ENCODE measurements at places on chromosomes 2 and 18. TPM values are rescaled to one million over a fixed set of nuclear protein-coding genes. Genes with fewer than 3 reads are reported as not detected.

LCT gene
- total RNA-seq, result 0.47 TPM

WDR12 gene
- total RNA-seq, result 17.1 TPM

CCDC148 gene
- 5.0 TPM for total RNA-seq

TCF23 gene
- 5.5 TPM for total RNA-seq

SERPINB7 gene
- total RNA-seq, result not detected

SLC38A11 gene
- total RNA-seq, result 1.2 TPM

PROKR1 gene
- total RNA-seq, result 0.24 TPM

TUBA4B gene
- total RNA-seq, result not detected

LTBP1 gene
- total RNA-seq, result 39.6 TPM

EMX1 gene
- 11.3 TPM for total RNA-seq

GKN2 gene
- not detected for total RNA-seq

GATA6 gene
- total RNA-seq, result 50.5 TPM

DNA sequence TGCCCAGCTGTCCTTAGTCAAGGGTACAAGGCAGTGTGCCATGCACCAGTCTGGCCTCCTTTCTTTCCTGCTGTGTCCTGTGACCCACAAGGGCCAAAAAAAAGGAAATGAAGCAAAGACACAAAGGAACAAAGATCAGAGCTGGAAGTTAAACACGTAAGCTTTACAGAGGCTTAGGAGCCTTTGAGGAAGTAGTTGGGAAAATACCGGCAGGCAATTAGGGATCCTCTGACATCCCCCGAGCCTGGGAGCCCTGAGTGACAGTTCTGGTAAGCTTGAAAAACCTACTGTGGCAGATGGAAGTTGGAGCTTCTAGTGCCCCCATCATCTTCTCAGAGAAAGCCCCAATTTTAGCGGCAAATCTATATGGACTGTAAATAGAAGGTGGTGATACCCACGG lies 78.5 kb downstream of the SPRED2 start:
- no peak overlapping the region for H3K4me3 ChIP-seq
- DNase-seq, result no peak
- H3K36me3 ChIP-seq, result no peaks in the 10 kb centered on the region
- H3K27me3 ChIP-seq, result no peaks in the 10 kb centered on the region

- H3K4me3 ChIP-seq, result no peak overlapping the region
- no peak for DNase-seq
- H3K36me3 ChIP-seq, result no peaks in the 10 kb centered on the region
- no peaks in the 10 kb centered on the region for H3K4me1 ChIP-seq
- H3K27ac ChIP-seq, result no peak overlapping the region
Measured at GRCh38 chr2:159922563-159922962, 124.6 kb upstream of the CD302 start.

GRCh38 chr2:38617301-38617700 lies 14.6 kb upstream of the HNRNPLL start:
- DNase-seq, result no peak
- H3K36me3 ChIP-seq, result no peaks in the 10 kb centered on the region
- no peak overlapping the region for H3K27ac ChIP-seq
- H3K4me3 ChIP-seq, result no peak overlapping the region
- H3K4me1 ChIP-seq, result peaks cover 8% of the 10 kb centered on the region
- H3K27me3 ChIP-seq, result no peaks in the 10 kb centered on the region

DNA sequence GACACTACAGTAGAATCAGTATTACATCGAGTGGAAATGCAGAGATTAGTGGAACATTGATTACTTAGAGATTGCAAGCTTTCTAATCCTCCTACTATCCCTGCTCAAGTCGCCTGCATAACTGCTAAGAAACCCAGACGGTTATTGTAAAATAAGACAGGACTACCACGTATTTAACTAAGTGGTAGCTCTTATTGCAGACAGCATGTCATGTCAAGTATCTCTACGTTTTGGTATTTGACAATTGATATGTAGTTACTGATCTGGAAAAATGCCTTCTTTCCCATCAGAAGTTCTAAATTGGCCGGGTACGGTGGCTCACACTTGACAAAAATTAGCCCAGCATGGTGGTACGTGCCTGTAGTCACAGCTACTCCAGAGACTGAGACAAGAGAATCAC lies 404.1 kb downstream of the CBLN2 start:
- no peak for DNase-seq
- H3K27me3 ChIP-seq, result no peaks in the 10 kb centered on the region
- no peaks in the 10 kb centered on the region for H3K36me3 ChIP-seq

GRCh38 chr18:74128159-74128558 lies 19.5 kb downstream of the FBXO15 start:
- H3K4me1 ChIP-seq, result no peaks in the 10 kb centered on the region
- no peaks in the 10 kb centered on the region for H3K27me3 ChIP-seq
- H3K36me3 ChIP-seq, result no peaks in the 10 kb centered on the region
- no peak overlapping the region for H3K27ac ChIP-seq
- DNase-seq, result no peak

GRCh38 chr2:219908538-219908937 lies 281.1 kb downstream of the SLC4A3 start:
- no peak overlapping the region for H3K27ac ChIP-seq
- no peaks in the 10 kb centered on the region for H3K4me1 ChIP-seq
- no peak for DNase-seq
- no peak overlapping the region for H3K4me3 ChIP-seq
- no peaks in the 10 kb centered on the region for H3K27me3 ChIP-seq

DNA sequence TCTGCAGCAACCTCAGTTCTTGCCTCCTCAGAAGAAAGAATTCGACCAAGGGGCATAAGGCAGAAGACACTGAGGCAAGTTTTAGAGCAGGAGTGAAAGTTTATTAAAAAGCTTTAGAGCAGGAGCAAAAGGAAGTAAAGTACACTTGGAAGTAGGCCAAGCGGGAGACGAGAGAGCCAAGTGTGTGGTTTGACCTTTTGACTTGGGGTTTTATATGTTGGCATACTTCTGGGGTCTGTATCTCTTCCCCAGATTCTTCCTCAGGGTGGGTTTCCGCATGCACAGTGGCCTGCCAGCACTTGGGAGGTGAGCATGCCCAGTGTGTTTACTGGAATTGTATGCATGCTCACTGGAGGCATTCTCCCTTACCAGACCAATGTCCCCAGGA lies 59.3 kb upstream of the ANKRD44 start:
- no peaks in the 10 kb centered on the region for H3K4me1 ChIP-seq
- no peak overlapping the region for H3K4me3 ChIP-seq
- H3K36me3 ChIP-seq, result no peaks in the 10 kb centered on the region
- no peaks in the 10 kb centered on the region for H3K27me3 ChIP-seq
- H3K27ac ChIP-seq, result no peak overlapping the region
- DNase-seq, result no peak

- H3K27ac ChIP-seq, result no peak overlapping the region
- no peaks in the 10 kb centered on the region for H3K4me1 ChIP-seq
- no peaks in the 10 kb centered on the region for H3K36me3 ChIP-seq
- no peaks in the 10 kb centered on the region for H3K27me3 ChIP-seq
Measured at GRCh38 chr2:191912764-191913163, 65.9 kb upstream of the CAVIN2 start.

DNA sequence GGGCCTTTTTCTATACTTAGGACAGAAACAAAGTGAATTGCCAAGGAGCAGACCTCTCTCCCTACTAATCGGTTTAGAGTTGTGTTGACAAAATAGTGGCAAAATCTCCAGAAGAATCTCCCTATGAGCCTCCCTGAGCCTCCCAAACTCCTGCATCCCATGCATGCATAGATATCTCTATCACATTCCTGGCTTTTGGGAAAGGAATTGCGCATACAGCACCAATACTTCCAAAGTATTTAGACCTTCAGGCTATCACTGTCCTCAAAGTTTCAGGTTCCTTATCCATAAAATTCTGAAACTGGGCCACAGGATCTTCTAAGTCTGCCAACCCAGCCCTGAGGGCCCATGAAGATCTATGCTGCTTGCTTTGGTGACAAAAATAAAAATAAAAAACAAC lies 152.1 kb downstream of the SLC8A1 start:
- H3K36me3 ChIP-seq, result no peaks in the 10 kb centered on the region
- no peak overlapping the region for H3K4me3 ChIP-seq
- no peaks in the 10 kb centered on the region for H3K27me3 ChIP-seq
- DNase-seq, result no peak
- H3K27ac ChIP-seq, result no peak overlapping the region

DNA sequence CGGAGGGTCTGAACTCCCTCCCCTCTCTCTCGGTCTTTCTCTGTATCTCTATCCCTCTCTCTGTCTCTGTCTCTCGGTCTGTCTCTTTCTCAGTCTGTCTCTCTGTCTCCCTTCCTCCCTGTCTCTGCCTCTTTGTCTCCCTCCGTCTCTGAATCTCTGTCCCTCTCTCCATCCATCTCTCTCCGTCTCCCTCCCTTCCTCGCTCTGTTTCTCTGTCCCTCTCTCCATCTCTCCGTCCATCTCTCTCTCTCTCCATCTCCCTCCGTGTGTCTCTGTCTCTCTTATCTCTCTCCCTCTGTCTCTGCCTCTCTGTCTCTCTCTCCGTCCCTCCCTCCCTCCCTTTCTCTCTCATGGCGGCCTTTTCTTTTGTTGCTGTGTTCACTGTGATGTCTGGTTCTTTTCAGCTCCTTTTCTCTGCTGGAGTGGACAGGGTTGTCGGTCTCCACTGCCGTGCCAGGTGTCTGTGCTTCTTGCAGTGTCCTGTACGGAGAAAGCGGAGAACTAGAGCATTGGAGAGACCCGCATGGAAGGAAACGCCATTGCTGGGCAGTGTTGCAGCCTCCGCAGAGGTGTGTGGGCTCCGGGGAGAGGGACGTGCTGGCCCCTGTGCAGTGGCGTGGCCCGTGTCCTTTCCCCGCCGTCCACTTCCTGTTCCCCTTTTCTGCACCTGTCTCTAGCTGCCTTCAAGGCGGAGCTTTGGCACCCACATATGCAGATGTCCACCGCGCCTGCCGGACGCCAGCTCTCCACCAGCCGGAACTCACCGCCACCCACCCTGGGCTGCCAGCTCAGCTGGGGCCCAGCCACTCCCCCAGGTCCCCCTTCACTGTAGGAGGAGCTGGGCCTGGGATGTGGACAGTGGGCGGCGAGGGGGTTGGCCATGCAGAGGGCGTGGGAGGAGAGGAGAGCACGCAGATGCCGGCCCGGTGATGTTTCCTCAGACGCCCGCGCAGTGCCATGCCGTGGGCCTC lies 113.1 kb downstream of the NFATC1 start:
- peak overlapping the region; percentile 71 for H3K27ac ChIP-seq
- H3K27me3 ChIP-seq, result no peaks in the 10 kb centered on the region
- H3K4me3 ChIP-seq, result no peak overlapping the region
- H3K36me3 ChIP-seq, result no peaks in the 10 kb centered on the region
- H3K4me1 ChIP-seq, result peaks cover 22% of the 10 kb centered on the region

DNA sequence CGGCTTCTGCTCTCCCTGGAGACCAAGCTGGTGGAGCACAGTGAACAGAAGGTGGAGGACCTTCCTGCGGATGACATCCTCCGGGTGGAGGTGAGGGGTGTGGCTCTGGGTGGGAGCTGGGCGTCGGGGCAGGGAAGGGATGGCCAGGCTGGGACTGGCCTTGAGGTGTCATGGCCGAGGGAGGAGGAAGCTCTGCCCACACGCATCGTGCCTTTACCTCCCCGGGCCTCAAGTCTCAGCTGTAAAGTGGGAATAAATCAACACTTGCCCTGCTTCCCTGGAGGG lies 98.2 kb downstream of the DYSF start:
- H3K4me3 ChIP-seq, result no peak overlapping the region
- H3K27ac ChIP-seq, result no peak overlapping the region
- no peak for DNase-seq
- no peaks in the 10 kb centered on the region for H3K36me3 ChIP-seq
- H3K27me3 ChIP-seq, result no peaks in the 10 kb centered on the region

DNA sequence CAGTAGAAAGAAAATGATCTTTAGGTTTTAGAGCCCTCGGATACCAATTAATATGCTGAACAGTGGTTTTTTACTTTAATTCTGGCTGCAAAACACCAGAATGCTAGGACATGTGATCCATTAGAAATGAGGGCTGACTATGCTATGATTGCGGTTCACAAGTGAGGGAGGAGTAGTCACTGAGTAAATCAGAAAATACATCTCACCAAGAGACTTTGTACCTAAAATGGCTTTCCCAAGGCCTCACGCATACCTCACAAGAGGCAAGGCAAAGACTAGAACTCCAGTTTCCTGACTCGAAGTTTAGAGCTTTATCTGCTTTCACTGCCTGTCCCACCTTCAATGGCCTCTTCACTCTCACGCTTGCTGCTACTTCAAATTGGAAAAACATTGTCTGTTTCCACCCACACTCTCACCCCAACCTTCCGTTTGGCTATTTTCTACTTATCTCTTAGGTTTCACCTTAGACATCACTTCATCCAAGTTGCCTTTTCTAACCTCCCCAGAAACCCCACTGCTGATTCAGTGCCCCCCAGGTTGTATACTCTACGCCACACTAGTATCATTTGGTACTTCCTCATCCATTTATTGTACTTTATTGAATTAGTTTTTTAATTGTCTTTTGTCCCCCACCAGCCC lies 5.1 kb upstream of the MBD2 start:
- peak overlapping the region; percentile 16 for H3K27ac ChIP-seq
- DNase-seq, result no peak
- no peak overlapping the region for H3K4me3 ChIP-seq
- no peaks in the 10 kb centered on the region for H3K27me3 ChIP-seq
- peaks cover 5% of the 10 kb centered on the region for H3K4me1 ChIP-seq

GRCh38 chr2:219665926-219666325 lies 38.5 kb downstream of the SLC4A3 start:
- DNase-seq, result no peak
- no peaks in the 10 kb centered on the region for H3K27me3 ChIP-seq
- no peak overlapping the region for H3K4me3 ChIP-seq
- no peak overlapping the region for H3K27ac ChIP-seq
- H3K4me1 ChIP-seq, result no peaks in the 10 kb centered on the region
- no peaks in the 10 kb centered on the region for H3K36me3 ChIP-seq

GRCh38 chr2:1800716-1801388 lies 56.5 kb upstream of the PXDN start:
- no peak overlapping the region for H3K4me3 ChIP-seq
- H3K27ac ChIP-seq, result no peak overlapping the region
- H3K27me3 ChIP-seq, result no peaks in the 10 kb centered on the region
- H3K4me1 ChIP-seq, result peaks cover 6% of the 10 kb centered on the region
